ENCODE measurements at places on chromosomes 4 and X.

GRCh38 chr4:140070366-140070765 lies 83.6 kb downstream of the MAML3 start:
- no peak for DNase-seq

- no peak for DNase-seq
Measured at GRCh38 chr4:112083587-112084347, 61.5 kb upstream of the FAM241A start.

DNA sequence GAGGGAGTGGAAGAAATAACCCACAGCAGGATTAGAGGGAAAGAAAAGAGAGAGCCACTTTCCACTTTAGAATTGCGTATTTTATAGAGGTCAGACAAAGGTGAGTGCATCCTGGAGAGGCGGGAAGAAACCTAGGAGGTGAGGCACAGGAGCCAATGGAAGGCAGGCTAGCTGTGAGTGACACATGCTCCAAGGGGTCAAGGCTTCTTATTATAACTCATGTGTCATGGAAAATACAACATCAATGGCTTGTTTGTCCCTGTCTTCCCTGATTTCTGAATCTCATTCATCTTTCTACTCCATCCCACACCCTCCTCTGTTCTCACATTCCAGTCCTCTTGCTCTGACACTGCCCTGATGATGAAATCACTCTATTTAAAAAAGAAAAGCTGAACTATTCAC lies 14.4 kb downstream of the ANXA3 start:
- no peak for DNase-seq

DNA sequence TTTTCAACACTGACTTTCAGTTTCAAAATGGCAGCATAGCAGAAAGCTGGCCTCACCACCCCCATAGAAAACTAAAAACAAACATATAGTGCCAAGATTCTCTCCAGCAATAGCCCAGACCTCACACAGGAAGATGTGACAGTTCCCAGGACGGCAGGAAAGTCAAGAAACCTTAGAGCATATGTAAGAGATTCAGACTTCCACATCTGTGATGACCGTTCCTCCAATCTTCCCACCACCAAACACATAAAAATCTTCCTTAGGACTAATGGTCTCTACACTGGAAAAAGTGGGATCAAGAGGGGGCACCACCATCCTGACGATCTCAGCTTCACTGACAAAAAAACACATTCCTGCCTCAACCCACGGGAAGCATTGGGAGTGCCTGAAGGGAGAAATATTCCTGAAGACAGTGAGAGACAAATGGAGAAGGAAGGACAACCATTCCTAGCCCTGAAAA lies 134.1 kb upstream of the CPXCR1 start:
- no peak for DNase-seq

All from CD4-positive, alpha-beta T cell treated with Interleukin-4 for 1 hour (primary cell).